ENCODE measurements at places on chromosomes 5 and 9.

DNA sequence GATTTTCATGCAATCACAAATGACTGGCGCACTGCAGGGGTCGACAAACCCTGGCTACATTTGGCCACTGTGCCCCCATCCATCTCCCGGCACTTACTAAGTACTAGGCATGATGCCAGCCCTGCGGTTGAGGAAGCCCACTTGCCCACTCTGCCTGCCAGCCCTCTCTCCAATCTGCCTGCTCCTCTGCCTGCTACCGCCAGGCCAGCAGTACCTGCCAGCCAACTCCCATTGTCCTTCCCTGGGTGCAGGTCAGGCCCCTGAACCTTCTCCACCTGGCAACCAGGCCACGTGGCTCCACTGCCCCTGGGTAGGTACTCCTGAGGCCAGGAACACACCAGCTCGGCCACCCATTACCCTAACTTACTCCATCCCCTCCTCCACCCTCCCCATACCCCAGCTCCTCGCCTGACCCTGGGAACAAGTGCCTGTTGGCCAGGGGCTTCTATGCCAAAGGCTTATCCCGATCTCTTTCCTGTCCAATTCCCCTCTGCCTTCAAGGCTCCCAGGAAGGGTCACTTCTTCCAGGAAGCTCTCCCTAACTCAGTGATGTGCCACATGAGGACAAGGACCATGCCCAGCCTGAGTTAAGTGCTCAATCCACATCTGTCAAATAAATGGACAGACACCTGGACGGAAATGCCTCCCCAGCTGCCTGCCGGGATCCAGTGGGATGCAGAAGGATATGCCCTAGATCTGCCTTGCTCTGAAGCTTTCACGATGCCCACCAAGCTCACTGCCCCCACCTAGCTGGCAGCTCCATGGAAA lies 6.6 kb downstream of the EEIG1 start:
- no peak for DNase-seq

- DNase-seq, result no peak
Measured at GRCh38 chr5:83844449-83845068, 123.9 kb upstream of the HAPLN1 start.

GRCh38 chr5:144304688-144305087 lies 134.0 kb downstream of the KCTD16 start:
- DNase-seq, result no peak

DNA sequence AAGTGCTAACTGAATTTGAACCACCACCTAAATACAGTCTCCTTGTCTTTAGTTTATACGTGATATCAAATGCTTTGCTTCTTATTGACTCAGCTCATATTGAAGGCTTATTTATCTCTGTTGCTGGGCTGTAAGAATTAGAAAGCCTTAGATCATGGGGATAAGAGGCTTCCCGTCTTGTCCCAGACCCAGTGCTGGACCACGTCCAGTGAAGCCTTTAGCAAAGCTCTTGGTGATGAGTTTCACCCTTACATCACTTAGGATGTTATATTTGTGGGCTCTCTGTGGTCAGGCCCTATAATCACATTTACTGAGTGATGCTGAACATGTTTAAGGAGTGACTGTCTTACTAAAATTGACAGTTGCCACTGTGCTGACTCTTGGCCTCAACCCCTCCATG lies 11.2 kb downstream of the FAM240B start:
- no peak for DNase-seq

GRCh38 chr5:17096952-17097695 lies 120.3 kb upstream of the BASP1 start:
- no peak for DNase-seq

DNA sequence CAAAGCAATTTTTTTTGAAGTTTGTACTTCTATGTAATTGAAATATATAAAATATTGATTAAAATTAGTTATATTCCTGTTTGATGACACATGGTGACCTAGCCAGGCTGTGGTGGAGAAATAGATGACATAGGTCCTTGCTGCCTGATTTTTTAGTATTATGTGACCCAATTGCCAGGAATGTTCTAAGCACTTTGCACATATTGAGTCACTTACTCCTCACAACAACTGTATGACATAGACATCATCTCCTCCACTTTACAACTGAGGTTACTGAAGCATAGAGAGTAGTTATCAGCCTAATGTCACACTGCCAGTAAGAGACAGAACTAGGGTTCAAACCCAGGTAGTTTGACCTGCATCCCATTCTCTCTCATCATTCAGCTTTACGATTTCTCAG lies 26.2 kb upstream of the SNX18 start:
- no peak for DNase-seq

DNA sequence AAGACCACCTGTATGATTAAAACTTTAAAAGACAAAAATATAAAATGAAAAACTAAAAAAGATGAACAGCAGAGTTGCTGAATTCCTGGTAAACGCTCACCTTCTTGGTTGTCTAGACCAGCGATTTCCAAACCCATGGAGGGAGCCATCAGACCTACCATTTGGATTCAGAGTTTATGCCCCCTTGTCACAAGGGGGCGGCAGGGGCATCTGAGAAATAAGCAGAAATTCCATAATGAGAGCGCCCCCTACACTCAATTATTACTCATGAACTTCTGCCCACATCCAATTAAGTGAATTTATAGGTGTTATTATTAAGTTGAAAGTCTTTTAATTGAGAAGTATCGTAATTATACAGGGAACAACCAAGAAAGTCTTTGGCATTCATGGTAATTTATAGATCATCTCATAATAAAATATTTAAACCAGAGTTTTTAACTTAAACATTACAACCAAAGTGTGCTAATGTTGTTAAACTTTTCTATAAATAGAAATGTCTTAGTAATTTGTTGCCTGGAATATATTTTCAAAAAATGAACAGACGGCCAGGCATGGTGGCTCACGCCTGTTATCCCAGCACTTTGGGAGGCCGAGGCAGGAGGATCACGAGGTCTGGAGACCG lies 35.2 kb upstream of the SPATA31C2 start:
- no peak for DNase-seq

GRCh38 chr5:43623048-43623680 lies 20.2 kb downstream of the NNT start:
- no peak for DNase-seq

GRCh38 chr5:95050708-95051107 lies 234.2 kb downstream of the MCTP1 start:
- DNase-seq, result no peak

DNA sequence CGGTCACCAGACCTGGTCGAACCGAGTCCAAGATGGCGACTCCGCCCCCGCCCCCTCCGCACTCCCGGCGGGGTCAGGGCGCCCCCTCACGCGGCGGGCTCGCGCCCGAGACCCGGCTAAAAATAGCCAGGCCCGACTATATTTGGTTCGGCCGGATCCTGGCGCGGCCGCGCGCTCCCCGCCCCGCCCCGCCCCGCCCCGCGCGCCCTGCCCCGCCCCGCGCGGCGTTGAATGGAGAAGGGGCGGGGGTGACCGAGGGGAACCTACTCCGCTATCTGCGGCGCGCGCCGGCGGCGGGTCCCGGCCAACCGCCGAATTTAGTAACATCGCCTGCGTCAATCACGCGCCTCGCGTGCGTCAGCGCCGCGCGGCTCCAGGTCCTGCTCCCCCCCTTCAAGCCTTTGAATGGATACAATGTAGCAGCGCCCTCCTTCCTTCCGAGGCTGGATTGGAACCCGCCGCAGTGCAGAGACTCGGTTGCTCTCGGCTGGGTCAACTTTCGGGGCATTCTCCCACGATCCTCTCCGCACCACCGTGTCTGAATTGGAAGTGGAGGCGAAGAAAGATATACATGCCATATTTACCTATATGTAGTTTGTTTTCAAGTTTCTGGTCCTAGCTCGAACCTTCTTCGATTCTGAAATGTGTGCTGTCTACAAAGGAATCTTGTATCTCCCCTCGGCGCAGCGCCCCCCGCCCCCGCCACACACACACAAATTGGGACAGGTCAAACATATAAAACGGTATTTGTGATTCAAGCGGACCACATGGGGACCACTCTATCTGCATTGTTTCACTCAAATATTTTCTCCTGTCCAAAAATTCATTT lies 1.6 kb upstream of the NR4A3 start:
- DNase-seq, result peak; percentile 86

- no peak for DNase-seq
Measured at GRCh38 chr5:122015471-122015870, 53.7 kb downstream of the SRFBP1 start.

DNA sequence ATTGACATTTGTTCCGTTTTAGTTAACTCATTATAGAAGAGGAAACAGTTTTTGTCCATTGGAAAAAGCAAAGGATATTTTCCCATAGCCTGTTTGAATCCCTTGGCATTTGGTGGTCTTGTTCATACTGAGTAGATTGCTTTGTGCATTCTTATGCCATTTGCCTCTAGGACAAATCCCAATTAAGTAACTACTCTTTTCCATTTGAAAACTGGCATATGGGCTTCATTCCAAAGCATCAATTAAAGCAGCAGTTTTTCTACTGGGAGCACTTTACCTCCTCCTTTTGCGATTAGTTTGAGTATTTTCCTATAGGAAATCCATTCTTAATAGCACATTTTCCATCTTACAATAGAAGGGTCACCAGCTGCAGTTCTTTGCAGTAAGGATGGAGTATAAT lies 31.2 kb downstream of the GPR21 start:
- DNase-seq, result no peak

- DNase-seq, result no peak
Measured at GRCh38 chr9:8292657-8293056, 493.1 kb upstream of the DMAC1 start.

- DNase-seq, result no peak
Measured at GRCh38 chr5:174356536-174356935, 311.0 kb downstream of the NSG2 start.

DNA sequence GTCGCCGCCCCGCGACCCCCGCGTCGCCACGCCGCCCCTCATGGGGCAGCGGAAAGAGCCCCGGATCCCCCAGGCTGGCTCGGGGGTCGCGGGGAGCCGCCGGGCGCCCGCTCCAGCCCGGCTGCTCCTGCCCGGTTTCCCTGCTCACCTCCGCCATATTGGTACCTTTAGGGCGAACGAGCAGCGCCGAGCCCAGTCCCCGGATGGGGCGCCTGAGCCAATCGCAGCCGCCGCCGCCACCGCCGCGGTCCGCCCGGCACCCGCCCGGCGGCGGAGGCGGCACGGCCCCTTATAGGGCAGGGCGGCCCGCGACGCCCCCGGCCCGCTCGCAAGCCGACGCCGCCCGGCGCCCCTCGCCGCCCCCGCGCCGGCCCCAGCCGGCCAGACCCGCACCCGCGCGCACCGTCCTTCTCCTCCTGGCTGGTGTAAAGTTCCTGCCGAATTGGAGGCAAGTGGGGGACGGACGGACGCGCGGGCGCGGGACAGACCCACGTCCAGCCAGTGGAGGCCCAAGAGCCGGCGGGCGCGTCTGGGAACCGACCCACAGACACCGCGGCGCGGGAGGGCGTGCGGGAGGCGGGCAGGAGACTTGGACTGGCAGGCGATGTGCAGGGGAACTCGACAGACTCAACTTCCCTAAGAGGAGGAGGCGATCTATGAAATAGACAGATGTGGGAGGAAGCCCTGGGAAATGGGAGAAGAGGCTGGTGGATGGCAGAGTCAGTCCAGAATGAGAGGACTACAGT lies at the start of gene MIER3:
MIER3 (minus strand) TSS at position 178 of the 746 bp plus-strand sequence; CDS start at position 157, 21 bp downstream.
- peak; percentile 72 for DNase-seq

DNA sequence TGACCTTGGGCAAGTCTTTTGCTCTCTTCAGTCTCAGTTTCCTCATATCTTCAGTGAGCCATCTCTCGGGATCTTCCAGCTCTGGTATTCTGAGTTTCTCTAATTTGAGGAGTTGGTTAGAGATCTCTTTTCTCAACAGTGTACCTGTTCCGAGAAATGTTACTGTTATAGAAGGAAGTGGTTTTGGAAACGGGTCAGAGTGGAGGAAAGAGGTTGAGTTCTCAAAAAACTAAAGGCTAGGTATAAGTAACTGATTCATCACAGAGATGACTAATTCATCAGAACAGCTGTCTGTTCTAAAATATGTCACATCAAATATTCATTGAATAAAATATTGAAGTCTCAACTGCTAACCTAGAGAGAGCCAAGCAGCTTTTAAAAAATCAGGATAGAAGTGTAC lies 106.6 kb downstream of the PALM2AKAP2 start:
- DNase-seq, result no peak

GRCh38 chr5:154647114-154647760 lies 107.9 kb upstream of the LARP1 start:
- DNase-seq, result peak; percentile 18

DNA sequence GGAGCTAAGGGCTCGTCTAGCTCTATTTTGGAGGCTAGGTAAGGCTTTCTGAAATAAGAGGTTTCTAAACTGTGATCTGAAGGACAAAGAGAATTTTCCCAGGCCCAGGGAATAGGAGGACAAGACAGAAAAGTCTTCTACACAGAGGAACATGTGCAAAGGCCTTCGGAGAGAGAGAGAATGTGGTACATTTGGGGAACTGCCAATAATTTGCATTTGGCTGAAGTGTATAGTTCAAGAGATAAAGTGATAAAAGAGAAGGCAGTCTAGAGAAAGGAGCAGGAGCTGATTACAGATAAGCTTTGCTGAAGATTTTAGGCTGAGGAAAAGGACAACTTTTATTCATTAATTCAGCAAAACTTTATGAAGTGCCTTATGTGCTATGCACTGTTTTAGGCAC lies 214.4 kb upstream of the ELL2 start:
- no peak for DNase-seq

- no peak for DNase-seq
Measured at GRCh38 chr9:94692601-94693000, 33.9 kb upstream of the AOPEP start.

- DNase-seq, result no peak
Measured at GRCh38 chr9:75505654-75506053, 384.8 kb upstream of the PCSK5 start.

- no peak for DNase-seq
Measured at GRCh38 chr5:149094996-149095395, 32.1 kb upstream of the SH3TC2 start.

GRCh38 chr9:134407121-134407779 lies 81.0 kb downstream of the RXRA start:
- DNase-seq, result peak; percentile 80

GRCh38 chr9:69171049-69171448 lies 3.0 kb upstream of the TJP2 start:
- DNase-seq, result no peak

DNA sequence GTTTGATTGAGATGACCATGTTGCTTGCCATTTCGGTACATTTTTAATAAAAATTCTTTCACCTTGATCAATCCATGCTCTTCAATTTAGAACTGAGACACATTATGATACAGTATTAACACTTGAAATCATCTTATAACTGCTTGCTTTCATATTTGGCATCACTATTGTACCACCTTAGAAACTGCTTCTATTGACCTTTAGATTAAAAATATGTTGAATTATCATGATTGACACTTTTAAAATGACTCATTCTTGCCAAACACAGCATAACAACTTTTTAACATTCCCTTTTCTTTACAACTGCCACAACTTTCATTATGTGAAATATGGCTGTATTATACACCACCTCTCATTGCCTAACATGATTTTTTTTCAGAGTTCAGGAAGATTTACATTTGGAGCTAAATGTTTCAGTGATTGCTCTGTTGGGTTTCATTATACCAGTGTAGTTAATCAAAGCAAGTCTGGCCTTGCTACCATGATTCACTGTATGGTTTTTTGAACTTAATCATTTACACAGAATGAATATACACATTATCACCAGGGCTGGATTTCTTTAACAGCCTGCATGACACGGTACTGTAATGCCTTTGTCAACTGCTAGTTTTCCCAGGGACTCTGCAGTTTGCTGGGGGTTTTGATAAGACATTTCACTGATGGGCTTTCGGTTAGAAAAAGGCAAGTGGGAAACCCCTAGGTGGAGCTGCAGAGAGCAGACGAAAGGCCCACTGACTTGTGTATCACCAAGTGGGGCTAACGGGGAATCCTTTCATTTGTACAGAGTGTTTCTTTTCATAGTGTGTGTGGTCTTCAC lies 93.6 kb upstream of the TLE4 start:
- no peak for DNase-seq

Data from memory B cell (primary cell).